Dermis microvascular lymphatic vessel endothelial cell (primary cell): ENCODE measurements at places on chromosomes 1 and 21.
A peak's percentile ranks its signal among the peaks of the same experiment; 100 is the strongest.

DNA sequence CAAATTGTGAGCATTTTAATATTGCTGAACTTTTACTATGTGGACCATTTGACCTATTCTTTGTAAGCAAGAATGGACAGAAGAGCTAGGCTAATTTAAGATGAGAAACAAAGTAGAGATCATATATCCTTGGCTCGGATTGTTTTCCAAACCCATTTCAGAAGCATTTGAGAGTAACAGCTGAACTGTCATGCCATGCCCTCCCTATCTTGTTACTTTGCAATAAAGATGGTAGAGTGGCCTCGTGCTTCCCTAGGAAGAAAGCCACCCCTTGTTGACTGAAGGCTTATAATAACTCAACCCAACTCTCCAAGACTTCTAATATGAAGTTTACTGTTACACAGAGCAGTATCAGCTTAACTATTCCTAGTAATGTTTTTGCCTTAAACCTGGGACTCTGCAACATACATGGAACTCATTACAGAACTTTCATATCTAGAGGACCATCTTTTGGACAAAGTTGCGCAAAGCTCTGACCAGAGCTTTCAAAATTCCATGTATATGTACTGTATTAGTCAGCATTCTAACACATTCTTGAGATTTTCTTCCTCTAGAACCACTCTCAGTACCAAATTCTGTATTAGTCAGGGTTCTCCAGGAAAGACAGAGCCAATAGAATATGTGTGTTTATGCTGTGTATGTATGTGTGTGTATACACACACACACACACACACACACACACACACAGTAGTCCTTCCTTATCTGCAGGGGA, 68.7 kb downstream of the ADAMTS1 start:
- DNase-seq: no peak

DNA sequence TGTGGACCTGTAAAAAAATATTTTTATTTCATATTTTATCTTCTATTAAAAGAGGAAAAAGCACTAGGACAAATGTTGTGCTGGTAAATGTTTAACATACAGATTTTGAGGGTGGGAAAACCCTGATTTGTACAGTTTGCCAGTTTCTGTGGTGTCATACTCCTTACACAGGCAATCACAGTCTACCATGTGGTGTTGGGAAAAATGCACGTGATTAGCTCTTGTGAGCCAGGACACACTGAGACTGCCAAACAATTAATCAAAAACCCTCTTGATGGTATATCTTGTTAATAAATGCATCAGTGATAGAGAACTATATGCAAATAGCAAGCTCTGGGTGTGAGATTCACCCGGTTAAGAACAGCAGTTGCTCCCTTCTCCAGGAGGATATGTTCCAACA, 136.5 kb upstream of the ZC3H11B start:
- no peak for DNase-seq

DNA sequence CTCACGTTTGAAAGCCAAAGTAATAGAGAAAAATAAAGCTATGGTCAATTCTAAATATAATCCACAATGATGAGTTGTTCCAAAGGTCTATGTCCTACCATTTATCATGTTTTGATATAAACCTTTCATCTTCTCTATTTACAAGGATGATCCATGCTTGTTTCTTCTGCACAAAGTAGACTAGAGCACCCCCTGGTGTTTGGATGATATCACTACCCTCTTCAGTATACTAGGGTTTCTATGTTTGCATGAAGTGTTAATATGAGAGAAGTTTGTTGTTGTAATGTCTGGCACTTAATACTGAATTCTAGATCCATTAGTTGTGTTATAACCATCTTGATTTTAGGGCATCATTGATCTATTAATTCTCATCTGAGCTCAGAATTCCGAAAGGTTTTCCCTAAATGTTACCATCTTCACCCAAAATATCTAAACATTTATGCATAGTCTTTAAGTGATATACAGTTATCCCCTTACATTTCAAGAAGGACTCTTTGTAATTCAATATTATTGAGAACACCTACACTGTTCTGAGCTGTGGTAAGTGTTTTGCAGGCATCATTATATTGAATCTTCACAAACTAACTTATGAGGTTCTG, 21.1 kb downstream of the CLDN8 start:
- DNase-seq: no peak

DNA sequence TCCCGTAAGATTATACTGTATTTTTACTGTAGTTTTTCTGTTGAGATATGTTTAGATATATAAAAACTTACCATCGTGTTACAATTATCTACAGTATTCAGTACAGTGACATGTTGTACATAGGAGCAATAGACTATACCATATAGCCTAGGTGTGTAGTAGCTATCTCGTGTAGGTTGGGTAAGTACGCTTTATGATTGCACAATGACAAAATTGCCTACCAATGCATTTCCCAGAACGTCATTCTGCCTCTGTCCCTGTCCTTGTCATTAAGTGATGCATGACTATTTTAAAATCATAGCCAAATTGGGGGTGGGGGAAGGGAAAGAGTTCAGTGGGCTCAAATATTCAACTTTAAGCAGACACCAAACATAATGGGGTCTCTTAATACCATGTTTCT, 233.8 kb upstream of the TMEM51 start:
- DNase-seq: no peak

GRCh38 chr1:200885623-200886402, 8.9 kb upstream of the INAVA start:
- no peak for DNase-seq

GRCh38 chr1:203797216-203797615, 1.8 kb downstream of the ZBED6 start:
- no peak for DNase-seq

- DNase-seq: no peak
Measured at GRCh38 chr1:65200411-65200810, 52.4 kb downstream of the AK4 start.

- no peak for DNase-seq
Measured at GRCh38 chr1:109208836-109209463, 4.8 kb upstream of the SARS1 start.

- no peak for DNase-seq
Measured at GRCh38 chr1:208103597-208104513, 140.3 kb downstream of the PLXNA2 start.

DNA sequence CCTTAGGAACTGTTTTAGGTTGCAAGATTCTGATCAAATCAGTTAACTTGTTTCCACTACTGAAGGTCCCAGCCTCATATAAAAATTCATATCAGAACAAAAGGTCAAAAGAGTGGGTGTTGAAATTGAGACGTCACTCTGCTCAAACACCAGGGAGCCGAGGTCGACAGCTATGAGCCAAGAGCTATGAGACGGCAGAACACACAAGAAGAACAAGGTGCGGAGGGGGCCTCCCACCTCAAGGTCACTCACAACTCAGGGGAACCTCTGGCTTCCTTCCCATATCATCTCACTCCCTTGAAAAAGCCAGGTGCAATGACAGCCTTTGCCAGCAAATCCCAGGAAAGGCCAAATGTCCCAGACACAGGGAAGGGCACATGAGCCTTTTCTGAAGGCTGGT, 749 bp downstream of the SEC16B start:
- no peak for DNase-seq

GRCh38 chr1:101025283-101025656, 314 bp downstream of the DPH5 start:
- peak; percentile 37 for DNase-seq

DNA sequence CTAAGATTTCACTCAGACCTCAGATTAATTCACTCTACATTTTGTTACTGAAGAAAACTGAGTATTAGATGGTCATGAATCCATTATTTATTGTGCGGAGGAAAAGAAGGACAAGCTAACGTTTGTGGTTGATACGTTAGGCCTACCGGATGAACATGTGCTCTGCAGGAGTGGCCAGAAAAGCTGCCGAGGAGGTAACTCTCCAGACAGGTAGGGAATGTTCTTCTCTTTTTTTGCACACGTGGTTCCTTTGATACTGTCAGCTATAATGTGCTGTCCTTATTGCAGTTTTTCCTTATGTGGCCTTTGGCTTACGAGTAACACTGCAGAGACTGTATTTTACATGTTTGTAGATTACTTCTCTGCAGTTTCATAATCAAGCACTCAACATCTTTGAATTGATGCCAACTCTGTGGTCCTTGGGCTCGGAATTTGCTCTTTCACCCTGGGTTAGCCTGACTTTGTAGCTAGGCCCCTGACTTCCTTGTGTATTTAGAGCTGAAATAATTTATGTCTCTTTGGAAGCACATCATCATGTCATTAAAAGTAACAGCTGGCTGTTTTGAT, 13.6 kb downstream of the MTR start:
- no peak for DNase-seq

DNA sequence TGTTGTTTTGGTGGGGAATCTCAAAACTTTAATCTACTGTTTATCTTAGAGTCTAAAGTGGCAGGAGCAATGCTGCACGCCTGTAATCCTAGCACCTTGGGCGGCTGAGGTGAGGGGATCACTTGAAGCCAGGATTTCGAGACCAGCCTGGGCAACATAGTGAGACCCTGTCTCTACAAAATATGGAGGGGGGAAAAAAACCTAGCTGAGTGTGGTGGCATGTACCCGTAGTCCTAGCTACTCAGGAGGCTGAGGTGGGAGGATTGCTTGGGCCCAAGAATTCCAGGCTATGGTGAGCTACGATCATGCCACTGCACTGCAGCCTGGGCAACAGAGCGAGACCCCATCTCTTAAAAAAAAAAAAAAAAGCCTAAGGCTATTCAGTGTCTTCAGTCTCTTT, 38.1 kb downstream of the POFUT2 start:
- no peak for DNase-seq

DNA sequence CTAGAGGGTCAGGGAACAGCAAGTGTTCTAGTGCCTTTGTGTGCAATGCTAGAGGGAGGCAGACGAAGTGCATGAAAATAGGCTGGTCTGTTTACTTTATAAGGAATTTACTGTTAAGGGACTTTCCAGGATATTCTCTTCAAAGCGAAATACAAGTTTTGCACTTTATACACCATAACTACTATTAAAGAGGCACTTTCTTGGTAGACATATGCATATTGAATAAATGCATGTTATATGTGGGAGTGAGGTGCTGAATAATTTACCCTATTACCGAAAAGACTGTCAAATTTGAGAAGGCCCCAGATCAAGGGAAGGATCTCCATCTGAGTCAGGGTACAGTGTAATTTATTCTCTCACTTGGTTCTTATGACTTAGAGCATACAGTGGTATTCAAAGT, 310.5 kb downstream of the S1PR1 start:
- DNase-seq: no peak

- no peak for DNase-seq
Measured at GRCh38 chr1:60762911-60763310, 319.4 kb upstream of the NFIA start.

- DNase-seq: no peak
Measured at GRCh38 chr1:57546549-57547330, 122.9 kb upstream of the DAB1 start.

DNA sequence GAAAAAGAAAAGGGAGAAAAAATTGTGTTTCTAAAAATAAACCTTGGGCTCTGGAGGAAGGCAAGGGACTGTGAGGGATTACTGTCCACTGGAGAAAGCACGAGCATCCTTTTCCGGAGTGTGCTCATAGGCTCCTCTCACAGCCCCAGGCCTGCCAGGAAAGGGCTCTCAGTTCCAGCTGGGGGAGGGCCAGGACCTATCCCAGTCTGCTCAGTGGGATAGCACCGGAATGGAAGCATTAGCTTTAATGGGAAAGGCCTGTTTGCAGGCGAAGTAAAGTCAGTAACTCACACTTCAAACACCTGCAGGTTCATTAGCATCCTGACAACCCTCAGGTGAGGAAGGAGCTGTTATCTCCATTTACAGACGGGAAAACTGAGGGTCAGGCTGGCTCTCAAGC, 113.9 kb upstream of the USP24 start:
- DNase-seq: peak; percentile 4

- DNase-seq: no peak
Measured at GRCh38 chr1:119326251-119326650, 42.3 kb upstream of the HAO2 start.

DNA sequence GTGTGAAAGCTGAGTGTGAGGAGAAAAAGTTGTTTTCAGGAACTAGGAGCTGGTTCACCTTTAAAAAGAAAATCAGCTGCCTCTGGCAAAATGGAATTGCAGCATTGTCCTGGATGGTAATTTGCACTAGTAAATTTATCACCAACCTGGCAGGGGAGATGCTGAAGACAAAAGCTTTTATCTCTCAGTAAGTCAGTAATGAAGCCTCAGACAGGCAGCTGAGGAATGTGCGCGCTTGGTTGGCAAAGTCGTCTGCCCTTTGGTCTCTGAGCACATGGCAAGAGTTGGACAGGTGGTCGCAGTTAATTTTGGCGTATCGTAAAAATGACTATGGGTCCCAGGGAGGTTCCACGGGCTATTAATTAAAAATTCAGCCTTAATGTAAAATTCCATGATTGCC, 131.9 kb downstream of the BACH1 start:
- DNase-seq: no peak

DNA sequence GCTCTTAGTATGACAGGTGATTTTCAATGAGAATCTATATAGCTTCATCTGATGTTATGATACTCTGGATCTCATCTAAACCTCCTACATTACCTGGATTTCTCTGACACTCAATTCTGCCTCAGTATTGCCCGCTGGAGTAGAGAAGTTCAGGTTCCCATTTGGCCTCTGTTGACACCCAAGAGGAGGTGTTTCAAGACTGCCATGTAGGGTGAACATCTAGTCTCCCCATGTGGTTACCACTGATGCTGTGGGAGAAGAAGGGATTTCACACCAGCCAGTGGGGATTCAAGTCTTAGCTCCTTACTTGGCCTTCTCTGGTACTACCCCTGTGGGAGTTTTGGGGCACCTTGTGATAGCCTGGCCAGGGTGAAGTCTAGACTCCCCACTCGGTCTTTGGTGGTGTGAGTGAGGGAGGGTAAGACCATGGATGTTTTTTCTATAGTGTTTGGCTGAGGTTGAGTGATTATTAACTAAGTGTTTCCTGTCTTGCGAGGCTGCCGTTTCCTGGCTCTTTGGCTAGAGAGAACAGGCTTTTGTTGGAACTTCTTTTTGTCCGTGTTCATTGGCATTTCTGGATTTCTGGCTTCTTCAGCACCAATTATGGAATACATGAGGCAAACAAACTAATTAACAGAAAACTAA, 90.7 kb downstream of the RHOU start:
- no peak for DNase-seq

GRCh38 chr1:213968146-213968825, 19.5 kb upstream of the PROX1 start:
- DNase-seq: no peak

GRCh38 chr1:41478118-41478748, 6.2 kb downstream of the EDN2 start:
- DNase-seq: no peak

DNA sequence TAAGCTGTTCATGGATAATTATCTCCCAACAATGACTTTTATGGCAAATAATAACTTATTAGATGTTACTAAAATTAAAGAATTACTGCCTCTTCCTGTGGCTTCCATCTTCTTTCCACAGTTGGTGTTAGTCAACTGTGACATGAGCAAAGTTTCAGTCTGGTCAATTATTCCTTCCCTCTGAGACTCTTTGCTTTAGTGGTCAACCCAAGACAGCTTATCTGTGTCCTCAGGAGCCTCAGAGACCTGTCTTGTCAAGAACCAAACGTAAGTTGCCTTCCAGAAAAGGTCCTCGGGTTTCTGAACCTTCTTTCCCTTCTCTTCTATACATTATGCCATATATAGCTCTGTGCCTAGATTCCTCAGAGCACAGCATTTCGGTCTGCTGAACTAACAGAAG, 263.2 kb upstream of the ZP4 start:
- DNase-seq: no peak

GRCh38 chr1:227942021-227942715, 5.6 kb downstream of the WNT9A start:
- DNase-seq: no peak
